Stimulated activated CD4-positive, alpha-beta T cell treated with anti-CD3 and anti-CD28 coated beads, Interleukin-15, amount 100 ng/mL, for 24 hours (primary cell): ENCODE measurements at places on chromosomes 4 and X.

GRCh38 chr4:63296773-63297172 lies 1112.5 kb downstream of the TECRL start:
- no peak for DNase-seq

DNA sequence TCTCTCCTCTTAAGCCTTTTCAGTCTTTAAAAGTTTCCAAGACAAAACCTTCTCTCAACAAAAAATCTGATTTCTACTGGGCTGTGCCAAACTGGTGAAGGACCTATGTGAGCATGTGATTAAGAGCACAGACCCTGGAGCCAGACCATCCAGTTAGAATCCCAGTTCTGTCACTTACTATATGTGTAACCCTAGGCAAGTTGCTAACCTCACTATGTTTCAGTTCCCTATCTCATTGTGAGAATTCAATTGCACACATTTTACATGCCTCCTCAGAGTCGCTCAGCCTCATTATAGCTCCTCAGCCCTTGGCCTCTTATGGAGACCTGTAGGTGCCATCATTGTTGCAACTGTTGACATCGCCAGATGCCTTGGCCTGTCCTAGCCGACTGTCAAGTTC lies 54.1 kb upstream of the VEGFD start:
- no peak for DNase-seq

GRCh38 chrX:38515291-38515690 lies 46.1 kb upstream of the TSPAN7 start:
- no peak for DNase-seq

GRCh38 chr4:1862055-1862911 lies 6.3 kb upstream of the LETM1 start:
- peak; percentile 57 for DNase-seq

DNA sequence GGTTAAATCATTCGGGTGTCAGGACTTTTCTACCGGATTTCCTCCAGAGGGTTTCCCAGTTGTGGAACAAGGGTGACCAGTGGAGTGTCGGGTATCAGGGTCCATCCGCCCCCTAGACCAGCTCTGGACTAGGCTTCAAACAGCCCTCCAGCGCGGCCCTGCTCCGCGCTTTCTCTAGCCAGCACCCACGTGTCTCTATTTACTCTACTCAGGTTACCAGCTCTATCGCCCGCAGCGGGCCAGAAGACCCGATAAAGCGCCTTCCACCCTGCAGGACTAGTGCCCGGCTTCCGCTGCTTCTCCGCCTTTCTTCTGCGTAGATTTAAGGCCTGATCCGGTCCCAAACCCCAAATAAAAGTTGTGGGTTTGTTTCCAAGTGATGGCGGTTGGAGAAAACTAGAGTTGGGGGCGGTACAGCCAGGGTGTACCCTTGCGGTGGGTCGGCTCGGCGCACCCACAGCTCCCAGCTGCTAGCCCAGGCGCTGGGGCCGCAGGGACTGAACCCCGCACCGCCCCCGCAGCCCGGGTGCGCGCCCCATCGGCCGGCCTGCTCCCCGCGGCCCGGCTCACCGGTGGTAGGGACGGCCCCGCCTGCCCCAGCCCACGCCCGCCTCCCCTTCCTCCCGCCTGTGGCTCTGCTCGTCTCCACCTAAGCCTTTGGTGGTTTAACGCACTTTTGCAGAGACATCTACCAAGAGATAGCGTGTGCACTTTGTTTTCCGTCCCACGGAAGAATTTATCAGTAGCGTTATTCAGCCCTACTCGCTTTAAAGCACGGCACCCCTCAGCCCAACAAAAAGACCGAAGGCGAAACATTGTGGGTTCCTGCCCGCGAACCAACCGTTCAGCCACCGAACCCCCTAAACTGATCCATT lies 2.1 kb downstream of the LEF1 start:
- peak; percentile 86 for DNase-seq

- DNase-seq = no peak
Observed at GRCh38 chrX:433771-434170, 47.1 kb upstream of the PPP2R3B start.

DNA sequence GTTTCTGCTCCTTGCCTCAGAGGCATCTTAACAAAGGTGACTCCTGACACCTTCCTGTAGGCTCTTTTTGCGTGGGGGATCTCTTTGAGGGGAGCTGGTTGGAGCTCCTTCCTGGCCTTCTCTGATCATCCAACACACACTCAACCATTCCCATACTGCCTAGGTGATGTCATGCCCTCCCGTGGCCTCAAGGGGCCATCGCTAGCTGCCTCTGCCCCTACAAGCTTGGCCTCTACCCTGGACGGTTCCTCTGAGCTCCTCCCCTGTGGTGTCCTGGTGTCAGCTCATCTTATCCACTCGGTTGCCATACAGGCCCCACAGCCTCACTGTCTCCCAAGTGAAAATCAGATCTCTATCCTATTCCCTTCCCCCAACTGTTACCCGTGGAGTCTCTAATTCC lies 13.7 kb upstream of the ZNF185 start:
- DNase-seq = no peak

GRCh38 chrX:102599951-102600579 lies 750 bp downstream of the ARMCX5 start:
- no peak for DNase-seq

DNA sequence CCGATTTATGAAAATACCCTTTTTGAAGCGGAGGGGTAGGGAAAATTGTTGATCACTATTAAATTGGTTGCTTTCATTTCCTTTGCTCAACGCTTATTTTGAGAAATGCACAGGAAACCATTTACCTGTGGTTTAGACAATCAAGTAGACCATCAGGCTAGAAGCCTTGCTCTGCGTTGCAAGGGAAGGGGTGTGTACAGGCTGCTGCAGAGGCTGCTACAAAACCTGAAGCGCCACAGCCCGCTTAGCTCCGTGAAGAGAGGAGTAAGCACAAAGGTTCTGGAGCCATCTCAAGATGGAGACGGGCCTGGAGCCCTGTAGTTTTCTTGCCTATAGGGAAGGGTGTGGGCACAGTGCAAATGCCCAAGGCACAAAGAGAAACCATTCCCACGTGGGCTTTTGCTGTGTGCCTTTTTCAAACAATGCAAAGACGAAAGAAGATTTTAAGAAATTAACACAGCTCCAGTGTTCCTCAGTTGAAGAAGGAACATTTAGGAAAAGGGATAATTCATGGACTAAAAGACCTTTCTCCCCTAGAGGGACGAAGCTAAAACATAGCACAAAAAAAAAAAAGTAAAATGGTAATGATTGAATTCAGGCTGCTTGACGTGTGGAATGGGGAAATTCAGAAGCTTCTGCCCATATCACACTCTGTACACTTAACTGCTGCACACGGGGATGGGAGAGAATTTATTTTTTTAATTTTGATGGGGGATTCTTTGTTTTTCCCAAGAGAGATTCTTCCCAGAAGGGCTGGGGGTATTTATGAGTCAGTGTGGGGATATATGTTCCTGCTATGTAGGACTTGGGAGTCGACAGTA lies 3.5 kb downstream of the TMSB4X start:
- peak; percentile 70 for DNase-seq

- DNase-seq = no peak
Observed at GRCh38 chr4:187077744-187078401, 354.2 kb upstream of the FAT1 start.

GRCh38 chr4:93810340-93810992 lies 18.1 kb upstream of the ATOH1 start:
- DNase-seq = no peak

DNA sequence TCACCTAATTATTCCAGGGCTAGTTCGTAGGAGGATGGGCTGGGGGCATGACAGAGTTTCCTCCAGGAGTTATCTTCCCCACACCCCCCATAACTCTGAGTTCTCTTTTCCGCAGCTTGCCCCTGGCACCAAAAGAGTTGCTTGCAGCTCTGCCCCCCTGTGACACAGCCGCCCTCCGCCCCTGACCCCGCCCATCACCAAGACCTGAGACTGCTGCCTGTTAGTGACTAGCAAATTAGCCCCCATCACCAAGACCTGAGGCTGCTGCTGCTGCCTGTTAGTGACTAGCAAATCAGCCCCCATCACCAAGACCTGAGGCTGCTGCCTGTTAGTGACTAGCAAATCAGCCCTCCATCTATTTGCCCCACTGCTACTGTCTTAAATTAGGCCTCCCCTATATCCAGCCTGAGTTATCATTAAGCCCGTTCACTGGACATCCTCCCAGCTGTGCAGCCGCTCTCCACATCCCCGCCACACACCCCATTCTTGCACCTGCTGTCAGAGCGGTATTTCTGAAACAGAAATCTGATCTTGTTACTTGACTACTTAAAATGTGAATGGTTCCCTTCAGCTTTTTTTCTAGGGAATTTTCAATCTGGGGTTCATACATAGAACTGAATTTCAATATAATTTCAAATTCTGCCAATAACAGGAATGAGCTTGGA lies 1.5 kb upstream of the PAPSS1 start:
- DNase-seq = peak; percentile 65

GRCh38 chr4:2787230-2788100 lies 5.4 kb upstream of the SH3BP2 start:
- DNase-seq = peak; percentile 69
